ENCODE measurements at places on chromosomes 1 and 21.

DNA sequence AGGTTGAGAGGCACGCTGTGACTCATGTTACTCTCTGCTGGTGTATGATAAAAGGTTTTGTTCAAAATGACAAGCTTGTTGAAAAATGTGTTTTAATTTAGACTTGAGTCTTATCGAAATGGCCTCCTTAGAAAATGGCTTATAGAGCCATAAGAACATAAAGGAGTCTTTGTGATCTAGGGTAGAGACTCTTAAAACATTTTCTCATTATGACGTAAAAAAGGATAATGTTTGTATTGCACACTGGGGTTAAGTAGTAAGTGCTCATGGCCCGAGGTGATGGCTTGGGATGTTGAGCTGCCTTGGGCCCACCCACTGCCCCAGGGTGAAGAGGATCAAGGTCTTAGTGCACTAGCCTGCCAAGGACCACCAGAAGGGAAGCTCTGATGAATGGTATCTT lies 117.4 kb downstream of the DISC1 start:
- no peak for DNase-seq

- peak; percentile 90 for DNase-seq
These were observed 25.3 kb downstream of the SLC30A7 start for GRCh38 chr1:100921110-100921706.

- no peak for DNase-seq
These were observed 83.5 kb downstream of the NPHP4 start for GRCh38 chr1:5908461-5909375.

DNA sequence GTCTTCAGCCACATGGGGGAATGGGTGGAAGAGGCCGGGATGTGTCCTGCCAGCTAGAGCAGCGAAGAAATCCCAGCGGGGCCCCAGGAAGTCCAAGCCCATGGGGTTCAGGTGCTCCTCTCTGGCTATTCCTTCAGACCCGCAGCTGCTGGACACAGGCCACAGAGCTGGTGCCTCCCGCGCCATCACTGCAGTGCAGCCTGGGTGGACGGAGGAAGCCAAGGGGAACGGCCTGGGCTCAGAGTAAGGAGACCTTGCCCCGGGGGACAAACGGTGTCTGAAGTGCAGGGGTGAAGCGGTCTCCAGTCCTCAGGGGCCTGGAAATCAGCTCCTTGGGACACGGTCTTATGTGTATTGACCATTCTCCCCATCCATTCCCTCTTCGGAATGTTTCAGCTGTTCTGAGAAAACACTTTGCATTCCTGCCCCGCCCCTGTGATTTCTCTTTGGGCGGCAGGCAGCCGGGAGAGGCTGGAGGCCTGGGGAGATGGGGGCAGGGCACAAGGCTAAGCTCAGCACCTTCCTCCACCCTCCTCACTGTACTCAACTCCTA lies 18.4 kb downstream of the MTHFR start:
- DNase-seq = peak; percentile 75

GRCh38 chr1:164591858-164592257 lies 32.9 kb downstream of the PBX1 start:
- peak; percentile 63 for DNase-seq

DNA sequence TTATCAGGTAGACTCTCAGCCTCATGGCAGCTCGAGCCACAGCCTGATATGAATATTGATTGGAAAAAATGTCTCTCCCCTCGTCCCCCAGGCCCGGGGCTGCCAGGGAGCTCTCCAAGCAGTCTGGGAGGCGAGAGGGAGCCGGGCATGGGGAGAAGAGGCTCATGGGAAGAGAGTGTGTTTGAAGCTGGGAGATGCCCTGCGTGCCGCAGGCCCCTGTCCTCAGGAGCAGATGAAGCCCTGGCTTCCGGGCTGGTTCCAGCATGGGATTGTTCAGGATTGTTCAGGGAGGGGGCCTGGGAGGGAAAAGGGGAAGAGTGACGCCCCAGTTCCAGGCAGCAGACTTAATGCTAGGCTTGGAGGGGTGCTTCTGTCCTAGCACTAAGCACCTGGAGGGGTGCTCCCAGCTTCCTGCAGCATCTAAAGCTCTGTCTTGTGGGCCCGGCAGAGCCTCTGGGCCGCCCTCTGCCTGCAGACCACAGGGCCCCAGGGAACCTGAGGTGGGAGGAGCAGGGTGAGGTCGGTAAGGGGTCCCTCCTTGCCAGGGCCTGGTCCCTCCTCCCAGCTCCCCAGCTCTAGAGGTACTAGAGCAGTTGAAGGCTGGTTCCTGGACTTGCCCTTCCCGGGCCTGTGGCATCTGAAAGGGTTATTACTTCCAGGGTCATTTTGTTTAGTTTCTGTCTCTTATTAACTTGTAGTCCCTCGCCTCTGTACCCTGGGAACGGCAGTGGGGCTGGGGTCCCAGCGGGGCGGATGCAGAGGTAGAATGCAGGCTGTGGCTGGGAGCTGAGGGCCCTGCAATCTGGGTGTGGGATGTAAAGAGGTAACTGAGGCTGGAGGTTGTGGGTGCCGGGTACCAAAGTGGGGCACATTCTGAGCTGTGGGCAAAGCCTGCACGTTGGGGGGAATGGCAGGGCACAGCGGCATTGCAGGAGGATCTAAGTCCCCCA lies 334.8 kb upstream of the VAMP3 start:
- no peak for DNase-seq

DNA sequence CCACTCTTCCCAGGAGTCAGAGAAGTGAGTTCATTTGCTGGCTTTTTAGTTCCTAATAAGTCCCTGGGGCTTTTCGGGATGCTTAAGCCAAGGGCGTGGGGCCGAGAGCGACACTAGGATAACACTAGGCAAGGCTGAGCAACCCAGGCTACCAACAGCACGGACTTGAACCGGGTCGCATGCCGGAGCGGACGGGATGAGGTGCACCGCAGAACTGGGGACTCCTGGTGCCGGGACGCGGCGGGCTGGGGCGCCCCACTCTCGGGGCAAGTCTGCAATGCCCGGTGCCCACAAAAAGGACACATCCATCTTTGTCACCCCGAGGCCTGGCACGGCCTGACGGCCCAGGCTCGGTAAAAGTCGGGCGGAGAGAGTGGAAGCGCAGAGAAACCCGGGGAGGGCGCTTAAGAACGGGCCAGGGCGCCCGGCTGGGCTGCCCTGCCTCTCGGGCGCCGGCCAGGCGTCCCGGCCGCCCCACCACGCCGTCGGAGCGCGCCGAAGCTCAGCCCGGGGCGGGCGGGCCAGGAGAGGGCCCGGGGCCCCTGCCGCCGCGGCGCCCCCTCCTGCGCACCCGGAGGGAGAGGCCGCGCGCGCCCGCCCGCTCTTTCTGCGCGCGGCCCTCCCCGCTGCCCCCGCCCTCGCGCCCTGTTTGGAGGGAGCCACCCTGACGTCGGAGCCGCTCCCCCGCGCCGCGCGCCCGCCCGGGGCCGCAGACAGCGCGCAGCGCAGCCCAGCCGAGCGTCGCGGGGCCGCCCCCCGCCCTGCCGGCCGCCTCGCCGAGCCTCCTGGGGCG lies at the start of gene NBL1:
TSS of gene NBL1 (plus strand) at position 710 of the 793 bp plus-strand sequence. CDS start 10,720 bp downstream, outside the sequence.
- peak; percentile 88 for DNase-seq

DNA sequence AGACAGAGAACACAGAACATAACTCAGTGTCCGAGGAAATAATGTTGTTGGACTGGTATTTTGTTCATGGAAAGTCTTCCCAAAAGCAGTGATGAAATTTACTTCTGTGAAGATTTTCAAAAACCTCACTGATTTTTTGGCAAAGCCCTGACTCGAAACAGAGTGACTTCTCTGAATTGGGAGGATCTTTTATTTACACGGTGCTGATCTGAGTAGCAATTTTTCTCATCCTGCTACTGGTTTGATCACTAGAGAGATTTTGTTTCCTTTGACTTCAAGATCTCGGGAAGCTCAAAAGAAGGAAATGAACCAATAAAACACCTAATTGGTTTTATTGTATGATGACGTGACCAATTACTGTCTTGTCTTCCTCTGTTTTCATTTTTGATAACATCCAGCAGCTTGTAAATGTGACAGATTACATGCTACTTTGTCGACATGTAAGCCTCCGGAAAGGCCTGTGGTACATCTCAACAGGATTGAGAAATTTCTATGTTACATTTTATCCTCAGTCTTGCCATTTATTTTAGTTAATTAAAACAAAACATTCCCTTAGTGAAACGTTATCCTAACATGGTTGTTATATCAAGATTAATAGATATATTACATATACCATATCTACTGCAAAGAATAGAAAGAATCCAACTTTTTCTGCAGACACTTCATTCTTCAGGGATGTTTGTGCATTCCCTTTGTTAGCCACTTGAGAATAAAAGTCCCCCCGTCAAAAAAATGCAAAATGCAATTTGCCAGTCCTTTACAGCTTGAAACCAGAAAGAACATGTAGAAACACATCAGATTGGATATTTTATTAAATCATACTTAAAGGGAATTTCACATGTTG lies 42.8 kb upstream of the IFI44L start:
- no peak for DNase-seq

DNA sequence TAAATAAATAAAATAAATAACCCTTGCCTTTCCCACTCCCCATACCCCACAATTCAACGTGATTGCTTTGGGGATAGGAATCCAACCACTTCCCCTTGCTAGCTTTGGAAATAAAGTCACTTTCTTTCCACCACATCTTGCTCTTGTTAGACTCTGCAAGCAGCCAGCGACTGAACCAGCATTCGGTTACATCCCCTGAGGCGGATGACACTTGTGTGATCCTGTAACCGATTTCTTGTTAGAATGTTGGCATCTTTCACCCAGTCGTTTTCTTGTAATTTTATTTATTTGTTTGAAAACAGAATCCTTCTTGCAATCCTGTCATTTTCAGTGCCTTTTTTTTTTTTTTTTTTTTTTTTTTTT lies 1.6 kb upstream of the IFNGR2 start:
- peak; percentile 48 for DNase-seq

GRCh38 chr1:53078333-53079101 lies 16.5 kb downstream of the PODN start:
- no peak for DNase-seq

DNA sequence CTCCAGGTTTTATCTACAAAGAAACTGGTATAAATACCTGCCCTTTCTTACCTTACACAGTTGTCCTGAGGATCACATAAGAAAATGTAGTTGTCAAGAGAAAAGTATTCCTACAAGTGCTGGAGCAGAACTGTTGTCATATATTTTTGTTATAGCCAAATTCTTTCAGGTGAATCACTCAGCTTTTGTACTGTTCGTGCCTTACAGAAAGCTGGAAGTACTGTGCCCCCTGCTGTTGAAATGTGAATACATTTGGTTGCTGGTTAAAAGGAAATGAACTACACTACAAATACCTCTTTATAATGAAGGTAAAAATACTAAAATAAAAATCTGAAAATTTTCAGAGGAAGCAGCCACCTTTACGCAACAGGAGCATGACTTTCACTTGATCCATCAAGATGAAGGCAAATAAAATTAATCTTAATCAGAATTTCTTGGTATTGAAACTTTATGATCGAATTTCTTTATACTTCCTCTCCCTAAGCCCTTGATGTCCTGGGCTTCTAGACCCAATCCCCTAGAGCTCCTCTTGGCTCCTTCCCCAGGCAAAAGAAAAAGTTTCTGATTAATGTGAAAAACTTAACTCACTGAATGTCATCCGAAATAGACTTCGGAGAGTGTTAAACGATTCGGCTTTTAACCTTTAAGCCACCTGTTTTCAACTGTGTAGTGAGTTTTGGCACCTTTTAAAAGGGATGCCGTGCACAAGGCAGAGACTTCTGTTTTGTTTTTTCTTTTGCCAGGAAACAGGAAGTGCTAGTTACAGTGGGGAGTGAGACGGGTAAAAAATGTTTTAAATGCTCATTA lies 12.5 kb downstream of the CHML start:
- DNase-seq = peak; percentile 80

- peak; percentile 52 for DNase-seq
These were observed 10.3 kb downstream of the ALX3 start for GRCh38 chr1:110060034-110060661.

GRCh38 chr1:212139526-212140135 lies 104.1 kb downstream of the DTL start:
- DNase-seq = no peak

- peak; percentile 83 for DNase-seq
These were observed 28.3 kb downstream of the EIF2D start for GRCh38 chr1:206583707-206584648.

DNA sequence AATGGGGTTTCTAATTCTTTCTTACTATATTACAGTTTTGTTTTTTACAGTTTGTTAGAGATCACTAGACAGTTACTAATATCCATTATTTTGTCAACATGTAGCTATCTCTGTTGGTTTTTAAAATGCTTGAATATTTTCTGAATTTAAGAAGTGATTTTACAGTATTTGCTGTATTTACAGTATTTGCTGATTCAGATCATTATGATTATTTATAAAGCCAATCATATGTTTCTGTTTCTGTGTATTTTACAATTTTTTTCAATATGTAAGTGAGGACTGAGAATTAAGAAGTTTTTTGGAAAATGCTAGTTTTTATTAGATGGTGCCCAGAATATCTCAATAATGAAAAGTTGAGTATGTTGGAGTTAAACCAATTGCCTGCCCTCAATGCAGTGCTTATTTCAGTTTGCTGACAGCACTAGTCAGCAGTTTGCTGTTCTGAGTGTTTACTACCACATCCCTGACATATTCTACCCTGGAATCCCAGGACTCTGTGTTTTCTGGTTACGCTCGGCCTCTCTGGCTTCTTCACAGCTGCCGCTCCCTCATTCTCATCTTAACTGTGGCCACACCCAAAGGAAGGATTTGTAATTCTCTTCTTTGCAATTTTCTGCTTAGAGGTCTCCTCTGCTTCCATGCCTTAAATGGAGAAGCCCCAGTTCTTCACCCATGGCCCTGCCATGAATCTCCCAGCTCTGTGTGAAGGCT lies 68.0 kb upstream of the BACH1 start:
- DNase-seq = peak; percentile 27

- no peak for DNase-seq
These were observed 14.3 kb upstream of the BLACAT1 start for GRCh38 chr1:205470131-205470530.

DNA sequence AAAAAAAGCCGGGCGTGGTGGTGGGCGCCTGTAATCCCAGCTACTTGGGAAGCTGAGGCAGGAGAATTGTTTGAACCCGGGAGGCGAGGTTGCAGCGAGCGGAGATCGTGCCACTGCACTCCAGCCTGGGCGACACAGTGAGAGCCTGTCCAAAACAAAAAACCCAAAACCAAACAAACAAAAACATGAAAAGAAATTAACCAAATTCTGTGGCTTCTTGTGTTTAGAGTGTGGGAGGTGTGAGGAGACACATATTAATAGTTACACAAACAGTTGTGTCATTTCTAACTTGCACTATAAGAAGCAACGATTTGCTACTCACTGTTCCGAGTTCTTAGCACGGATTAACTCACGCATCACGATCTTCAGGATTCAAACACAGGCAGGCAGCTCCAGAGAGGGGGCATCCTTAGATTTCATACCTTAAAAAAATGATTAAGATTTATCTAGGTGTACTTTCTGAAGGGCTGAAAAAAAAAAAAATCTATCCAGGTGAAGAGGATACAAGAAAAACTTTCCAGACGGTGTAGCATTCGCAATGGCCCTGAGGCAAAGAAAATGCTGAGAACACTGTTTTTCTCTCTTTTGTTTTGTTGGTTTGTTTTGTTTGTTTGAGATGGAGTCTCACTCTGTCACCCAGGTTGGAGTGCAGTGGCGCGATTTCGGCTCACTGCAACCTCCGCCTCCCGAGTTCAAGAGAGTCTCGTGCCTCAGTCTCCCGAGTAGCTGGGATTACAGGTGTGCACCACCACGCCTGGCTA lies 713 bp upstream of the HMGCL start:
- no peak for DNase-seq
